Stimulated activated memory B cell treated with anti-CD40 and anti-IgM and Interleukin-4, amounts not matched to agents 10 μg/mL and 1 μg/mL and 100 μg/mL, for 72 hours (primary cell): ENCODE measurements at places on chromosomes 11 and 22.
A peak's percentile ranks its signal among the peaks of the same experiment; 100 is the strongest.

GRCh38 chr11:93542811-93543229 is 371 bp downstream of the SMCO4 start:
- ATAC-seq: peak; percentile 77

DNA sequence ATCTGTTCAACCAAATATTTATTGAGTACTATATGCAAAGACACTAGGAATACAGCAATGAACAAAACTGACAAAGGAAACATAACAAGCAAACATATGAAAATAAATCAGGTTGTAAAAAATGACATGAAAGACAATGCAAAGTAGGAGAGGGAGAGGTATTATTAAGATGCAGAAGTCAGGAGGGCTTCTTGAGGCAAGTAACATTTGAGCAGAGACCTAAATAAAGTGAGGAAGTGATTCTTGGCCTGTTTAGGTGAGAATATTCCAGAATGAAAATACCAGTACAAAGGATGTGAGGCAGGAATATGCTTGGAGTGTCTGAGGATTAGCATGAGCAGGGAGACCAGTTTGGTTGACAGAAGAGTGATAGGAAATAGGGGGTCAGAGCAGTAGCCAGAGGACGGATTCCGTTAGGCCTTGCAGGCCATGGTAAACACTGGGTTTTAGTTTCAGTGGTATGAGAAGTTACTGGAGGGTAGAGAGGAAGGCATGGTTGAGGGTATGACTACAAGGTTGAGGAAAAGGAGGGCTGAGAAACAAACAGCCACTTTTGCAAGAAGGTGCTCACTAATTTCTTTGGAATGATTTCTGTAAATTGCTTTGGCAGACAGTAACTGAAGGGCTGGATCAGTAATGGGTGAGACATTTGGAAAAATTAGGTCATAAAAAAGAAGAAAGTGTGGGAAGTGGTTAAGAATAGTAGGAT is 191.9 kb downstream of the SWAP70 start:
- peak; percentile 96 for ATAC-seq

GRCh38 chr22:48047722-48048500 is 1285.5 kb downstream of the TBC1D22A start:
- no peak for ATAC-seq

GRCh38 chr11:104122011-104122635 is 41.8 kb downstream of the PDGFD start:
- ATAC-seq: no peak

- no peak for ATAC-seq
Observed at GRCh38 chr11:17410606-17411379, 22.3 kb upstream of the KCNJ11 start.

DNA sequence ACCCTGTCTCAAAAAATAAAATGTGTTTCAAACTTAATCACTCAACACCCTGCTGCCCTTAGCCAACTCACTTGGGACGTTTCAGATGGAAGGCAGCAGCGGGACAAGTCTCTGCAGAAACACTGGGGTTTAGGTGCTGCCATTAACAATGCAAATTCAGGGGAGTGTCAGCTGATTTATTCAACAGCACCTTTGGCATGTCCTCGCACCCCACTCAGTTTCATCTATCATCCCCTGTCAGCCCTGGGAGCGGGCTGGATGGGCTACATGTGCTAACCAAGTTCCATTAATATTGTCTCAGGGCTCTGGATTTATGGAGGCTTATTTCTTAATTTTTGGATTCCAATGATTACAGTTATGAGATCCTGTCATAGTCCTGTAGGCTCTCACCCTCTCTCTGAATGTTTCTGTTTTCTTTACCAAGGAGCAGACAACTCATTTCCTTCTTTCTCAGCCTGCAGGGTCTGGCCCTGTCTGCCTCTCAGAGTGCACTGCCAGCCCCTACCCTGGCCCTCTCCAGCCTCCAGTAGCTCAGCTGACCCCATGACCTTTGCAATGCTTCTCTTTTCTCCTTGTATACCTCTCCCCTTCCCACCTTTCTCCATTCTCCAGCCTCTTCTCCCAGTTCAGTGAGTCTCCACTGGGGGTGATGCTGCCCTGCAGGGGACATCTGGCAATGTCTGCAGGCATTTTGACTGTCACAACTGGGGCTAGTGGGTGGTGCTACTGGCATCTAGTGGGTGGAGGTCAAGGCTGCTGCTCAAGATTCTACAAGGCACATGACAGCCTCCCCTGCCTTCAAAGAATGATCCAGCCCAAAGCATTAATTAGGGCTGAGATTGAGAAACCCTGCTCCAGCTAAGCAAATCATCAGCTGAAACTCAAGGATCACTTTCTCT is 79.0 kb downstream of the APIP start:
- no peak for ATAC-seq

GRCh38 chr11:10265936-10266335 is 28.1 kb downstream of the SBF2 start:
- ATAC-seq: no peak

DNA sequence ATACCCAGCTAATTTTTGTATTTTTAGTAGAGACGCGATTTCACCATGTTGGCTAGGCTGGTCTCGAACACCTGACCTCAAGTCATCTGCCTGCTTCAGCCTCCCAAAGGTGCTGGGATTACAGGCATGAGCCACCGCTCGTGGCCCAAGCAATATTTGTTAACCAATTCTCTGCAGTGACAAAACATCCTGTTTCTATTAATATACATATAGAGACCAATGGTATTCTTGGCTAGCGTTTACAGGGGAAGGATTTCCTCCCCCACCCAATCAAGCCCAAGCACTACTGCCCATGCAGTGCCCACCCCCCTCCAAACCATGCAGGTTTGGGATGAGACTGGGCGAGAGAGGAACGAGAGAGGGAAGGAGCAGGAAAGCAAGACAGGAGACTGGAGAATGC is 53.1 kb downstream of the APOL3 start:
- no peak for ATAC-seq

DNA sequence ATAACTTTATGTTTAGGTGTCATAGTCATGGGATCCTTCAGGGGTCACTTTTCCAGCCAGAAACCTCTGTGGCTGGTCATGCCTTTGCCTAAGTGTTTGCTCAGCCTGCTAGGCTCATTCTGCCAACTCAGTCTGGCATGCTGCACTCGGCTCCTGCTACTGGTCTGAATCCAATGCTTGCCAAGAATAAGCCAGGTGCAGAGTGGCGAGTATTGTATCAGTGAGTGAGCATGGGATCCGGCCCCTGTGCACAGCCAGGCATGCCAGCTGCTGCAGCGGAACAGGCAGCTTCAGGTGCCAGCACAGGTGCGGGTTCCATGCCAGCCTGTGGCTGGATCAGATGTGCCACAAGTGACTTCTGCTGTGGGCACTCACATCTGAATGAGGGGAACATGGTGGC is 1269.3 kb upstream of the CNTN5 start:
- ATAC-seq: no peak

- no peak for ATAC-seq
Observed at GRCh38 chr11:74953451-74953850, 4.4 kb downstream of the SPCS2 start.

DNA sequence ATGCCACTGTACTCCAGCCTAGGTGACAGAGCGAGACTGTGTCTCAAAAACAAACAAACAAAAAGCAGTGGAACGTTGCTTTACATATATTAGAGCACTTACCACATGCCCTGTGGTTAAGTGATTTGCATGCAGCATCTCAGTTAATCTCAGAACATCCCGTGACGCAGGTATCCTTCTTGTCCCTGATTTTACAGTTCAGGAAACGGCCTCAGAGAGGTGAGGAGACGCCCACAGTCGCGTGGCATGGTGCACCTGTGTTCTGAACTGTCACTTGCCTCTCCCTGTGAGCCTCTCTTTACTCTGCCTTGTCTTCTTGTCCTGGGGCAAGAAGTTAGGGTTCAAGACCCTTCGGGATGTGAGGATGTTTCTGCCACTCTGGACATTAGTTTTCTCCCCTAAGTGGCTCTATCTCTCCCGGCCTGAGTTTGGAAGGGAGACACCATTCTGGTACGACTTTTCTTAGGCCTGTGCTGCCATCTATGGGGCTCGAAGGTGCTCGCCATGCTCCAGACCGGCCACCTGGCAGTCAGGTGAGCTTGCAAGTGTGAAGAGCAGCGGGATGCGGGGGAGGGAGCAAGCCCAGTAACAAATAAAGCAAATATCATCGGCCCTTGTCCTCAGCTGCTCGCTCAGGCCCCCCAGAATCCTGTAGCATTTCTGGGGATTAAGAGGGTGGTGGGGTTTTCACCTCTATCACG is 25.6 kb downstream of the YWHAH start:
- ATAC-seq: peak; percentile 83

DNA sequence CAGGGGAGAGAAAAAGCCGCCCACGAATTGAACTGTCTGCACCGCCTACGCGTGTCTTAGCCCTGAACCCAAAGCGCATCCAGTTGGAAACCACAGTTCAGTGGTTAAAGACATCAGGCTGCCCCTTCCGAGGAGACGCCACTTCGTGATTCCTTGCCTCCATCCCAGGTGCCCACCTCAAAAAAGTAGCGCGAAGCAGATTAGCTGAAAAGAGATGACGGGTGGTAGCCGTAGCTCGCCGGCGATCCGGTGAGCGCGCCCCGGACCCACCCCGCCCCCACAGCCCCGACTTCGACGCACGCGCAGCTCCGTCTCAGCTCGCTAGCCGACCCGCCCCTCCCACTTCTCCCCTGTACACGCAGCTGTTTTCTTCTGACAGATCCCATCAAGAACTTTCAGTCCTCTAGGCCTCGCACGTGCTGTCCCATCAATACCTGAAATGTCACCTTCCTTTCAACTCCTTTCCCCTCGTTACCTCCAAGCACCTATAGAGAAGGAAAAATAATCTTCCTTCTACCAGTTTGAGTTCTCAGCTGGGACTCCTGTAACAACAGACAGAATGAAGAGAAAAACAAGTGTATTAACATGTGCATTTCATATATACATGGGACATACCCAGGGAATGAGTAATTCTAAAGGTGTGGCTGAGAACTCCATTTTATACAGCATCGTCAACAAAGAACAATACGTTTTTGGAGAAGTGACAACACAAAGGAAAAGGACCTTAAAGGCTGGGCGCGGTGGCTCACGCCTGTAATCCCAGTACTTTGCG is 49.5 kb downstream of the OR4D9 start:
- peak; percentile 84 for ATAC-seq

DNA sequence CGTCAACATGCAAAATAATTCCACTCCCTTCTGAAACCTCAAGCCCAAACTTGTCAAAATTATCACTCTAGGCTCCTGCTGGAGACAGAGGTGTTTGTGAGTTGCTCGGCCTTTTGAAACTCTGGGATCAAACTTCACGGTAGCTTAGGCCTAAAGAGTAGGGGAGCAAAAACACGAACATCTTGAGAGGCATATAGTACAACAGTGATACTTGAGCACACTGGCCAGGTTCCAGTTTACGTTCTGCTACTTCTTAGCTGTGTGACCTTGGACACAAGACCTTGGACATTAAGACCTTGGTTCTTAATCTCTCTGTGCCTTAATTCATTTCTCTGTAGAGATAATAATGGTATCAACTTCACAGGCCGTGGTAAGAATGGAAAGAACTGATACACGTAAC is 123.5 kb upstream of the LMO1 start:
- no peak for ATAC-seq

- ATAC-seq: peak; percentile 90
Observed at GRCh38 chr11:10526974-10527918, 13.7 kb downstream of the RNF141 start.

DNA sequence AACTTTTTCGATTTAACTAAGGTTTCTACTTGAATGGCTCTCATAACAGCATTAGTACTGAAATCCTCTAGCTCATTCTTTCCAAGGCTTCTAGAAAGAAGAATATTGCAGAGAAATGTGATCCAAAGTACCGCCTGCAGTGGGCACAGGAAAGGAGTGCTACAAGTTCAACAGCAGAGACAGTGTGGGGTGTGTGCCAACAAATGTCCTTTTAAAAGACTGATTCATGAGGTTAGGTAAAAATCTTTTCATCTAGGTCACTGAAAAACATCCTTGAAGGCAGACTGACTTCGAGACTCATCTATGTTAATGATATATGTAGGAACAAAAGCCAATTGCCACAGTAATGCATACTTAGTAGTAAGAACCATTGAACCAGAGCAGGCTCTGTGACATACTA is 349.1 kb upstream of the PITPNB start:
- ATAC-seq: no peak

DNA sequence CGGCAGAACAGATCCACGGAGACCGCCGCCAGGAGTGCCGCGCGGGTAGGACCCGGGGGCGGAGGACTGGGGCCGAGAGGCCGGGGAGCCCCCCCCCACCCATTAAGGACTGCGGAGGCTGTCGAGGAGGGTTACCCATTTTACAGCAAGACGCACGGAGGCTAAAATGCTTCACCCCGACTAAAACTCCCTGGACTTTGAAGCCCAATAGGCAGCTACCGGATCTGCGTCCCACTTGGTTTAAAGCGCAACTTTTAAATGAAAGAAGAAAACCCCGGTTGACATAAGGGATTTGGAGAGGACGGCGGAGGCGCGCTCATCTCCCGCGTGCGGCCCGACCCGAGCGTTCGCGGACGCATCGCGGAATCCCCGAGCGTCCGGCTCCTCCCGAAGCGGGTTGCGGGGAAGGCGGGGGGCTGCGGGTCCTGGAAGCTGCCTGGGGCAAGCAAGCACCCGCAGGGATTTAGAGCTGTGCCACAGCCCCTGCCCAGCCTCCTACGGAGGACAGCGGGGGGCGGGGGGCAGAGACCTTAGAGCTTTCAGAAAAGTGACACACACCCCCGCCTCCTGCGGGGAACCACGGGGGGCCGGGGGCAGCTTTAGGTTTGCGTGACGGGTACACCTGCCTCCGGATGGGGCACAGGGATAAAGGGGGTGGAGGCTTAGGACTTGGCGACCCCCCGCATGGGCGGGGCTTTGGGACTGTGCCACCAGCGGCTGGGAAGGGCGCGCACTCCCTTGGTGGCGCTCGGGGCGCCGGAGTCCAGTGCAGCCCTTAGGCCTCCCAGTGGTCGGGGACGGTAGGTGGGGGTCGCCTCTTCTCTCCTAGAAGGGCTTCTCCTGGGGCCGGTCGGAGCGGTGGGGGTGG is 760 bp upstream of the CELSR1 start:
- ATAC-seq: no peak

DNA sequence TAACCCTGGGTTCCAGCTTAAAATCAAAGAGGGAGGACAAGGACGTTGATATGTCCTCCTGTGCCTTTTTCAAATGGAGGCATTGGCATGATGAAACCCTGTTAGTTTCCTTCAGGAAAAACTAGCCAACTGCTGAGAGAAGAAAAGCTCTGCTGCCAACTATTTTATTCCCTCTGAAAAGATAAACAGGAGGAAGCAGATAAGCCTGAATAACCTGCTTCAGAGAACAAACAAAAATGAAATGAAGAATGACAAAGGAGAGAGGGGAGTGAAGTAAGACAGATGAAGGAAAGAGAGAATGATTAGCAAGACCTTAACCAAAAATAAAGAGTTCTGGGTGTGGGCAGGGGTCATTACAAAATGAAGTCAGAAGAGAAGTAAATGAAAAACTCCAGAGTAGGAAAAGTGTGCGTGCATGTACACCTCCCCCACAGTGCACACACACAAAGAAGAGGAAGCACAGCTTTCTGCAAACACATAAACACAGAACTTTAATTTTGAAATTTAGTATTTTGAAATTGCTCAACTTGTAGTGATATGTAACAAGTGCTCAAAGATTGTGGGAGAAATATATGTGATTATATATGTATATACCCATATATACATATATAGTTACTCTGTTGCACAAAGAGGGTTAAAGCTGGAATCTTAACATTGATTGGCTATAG is 332.2 kb downstream of the LUZP2 start:
- no peak for ATAC-seq
